ENCODE measurements at places on chromosomes 3 and 15. TPM values are rescaled to one million over a fixed set of nuclear protein-coding genes. Genes with fewer than 3 reads are reported as not detected.

DNA sequence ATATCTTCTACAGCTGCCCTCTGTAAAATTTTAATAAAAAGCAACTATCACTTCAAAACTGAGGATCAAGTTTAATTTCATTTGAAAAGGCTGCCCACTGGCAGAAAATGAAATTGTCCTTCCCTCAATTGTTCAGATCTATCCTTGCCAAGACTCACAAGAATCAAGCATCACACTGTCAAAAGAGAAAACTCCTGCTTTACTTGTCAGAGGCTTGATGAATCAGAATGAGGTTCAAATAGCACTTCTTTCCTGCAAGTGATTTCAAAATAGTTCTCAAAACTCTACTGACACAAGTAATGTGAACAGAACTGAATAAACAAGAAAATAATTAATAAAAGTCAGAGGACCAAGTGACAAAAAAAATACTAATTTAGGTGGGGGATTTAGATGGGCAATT is 70.6 kb downstream of the GOLIM4 start:
- DNase-seq, result no peak

DNA sequence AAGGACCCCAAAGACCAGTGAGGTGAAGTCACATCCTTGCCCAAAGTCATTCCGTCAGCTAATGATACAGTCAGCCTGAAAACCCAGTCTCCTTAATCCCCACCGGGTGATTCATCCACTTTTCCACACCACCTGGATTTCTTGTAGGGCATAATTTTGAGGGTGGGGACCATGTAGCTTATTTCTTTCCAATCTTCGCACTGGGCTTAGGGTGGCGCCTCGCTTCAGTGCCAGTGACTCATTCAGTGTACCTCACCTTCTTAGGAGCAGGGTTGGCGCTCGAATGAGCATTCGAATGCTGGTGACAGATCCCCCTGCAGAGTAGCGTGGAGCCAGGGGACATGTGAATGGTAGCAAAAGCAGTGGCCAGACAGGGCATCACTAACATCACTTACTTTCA is 24.0 kb downstream of the BMF start:
- DNase-seq, result no peak

DNA sequence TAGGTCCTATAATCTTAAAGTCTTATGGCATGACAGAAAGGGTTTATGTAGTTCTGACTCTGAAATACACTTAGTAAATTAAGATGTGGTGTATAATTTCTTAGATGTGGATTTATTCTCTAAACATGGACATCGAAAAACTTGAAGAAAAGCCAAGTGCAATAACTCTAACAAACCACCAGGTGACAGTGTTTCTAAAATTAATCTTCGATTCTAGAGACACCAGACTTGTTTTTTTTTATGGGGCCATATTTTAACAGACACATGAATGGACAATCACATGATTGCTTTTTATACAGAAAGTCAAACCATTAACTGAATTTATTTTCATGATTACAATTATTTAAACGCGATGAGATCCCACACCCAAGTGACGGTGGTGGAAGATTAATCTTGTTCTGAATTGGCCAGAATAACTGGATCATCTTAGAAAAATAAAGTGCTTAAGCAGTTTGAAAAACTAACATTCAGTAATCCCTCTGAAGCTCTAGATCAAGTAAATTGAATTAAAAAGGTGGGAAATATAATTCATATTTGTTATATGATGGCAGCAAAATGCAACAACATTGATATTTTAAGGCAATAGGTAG is 305.1 kb downstream of the LSAMP start:
- DNase-seq, result no peak

- no peak for DNase-seq
Measured at GRCh38 chr15:52733088-52733487, 53.9 kb upstream of the ATOSA start.

GRCh38 chr15:25465835-25466234 is 27.0 kb upstream of the UBE3A start:
- DNase-seq, result no peak

DNA sequence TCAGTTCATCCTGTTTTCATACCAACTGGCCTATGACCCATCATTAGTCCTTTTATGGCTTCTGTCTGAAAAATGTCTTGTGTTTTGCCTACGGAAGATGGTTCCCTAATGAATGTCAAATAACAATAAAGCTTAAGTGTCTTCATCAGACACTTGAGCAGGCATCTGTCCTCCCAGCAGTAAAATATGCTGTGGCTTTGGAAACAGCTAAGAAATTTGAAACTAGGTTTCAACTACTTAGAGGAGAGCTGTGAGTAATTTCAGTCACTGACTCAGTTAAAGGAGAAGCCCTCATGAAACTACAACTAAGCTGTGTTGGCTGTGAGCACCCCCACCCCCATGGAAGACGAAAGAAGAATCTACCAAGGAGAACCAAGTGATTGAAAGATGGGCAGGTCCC is 409.4 kb upstream of the PPP2R3A start:
- no peak for DNase-seq

DNA sequence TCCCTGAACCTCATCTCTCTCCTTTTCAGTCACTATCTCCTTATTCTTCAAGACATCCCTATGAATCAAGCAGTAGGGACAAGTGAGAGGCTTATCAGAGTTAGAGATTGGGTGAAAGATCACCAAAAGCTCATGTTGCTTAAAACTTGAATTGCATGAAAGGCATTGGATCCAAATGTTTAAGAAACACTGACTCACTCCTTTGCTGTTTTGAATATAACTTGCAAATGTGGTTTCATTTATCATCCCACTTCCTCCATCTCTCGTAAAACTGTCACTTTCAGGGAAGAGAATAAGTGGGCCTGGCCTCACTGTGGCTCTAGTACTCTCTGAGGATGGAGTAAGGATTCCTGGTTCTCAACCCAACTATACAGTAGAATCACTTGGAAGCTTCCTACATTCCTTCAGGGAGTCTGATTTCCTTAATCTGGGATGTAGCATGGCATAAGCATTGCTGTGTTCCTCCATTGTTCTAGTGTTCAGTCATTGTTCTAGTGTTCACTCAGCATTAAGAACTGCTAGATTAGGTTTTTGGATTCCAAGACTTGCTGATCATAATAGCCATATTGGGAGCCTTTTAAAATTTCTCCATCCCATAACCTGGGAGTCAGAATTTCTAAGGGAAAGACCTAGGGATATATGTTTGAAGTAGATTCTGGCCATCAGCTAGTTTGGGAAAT is 171.8 kb downstream of the TMEM108 start:
- DNase-seq, result no peak

DNA sequence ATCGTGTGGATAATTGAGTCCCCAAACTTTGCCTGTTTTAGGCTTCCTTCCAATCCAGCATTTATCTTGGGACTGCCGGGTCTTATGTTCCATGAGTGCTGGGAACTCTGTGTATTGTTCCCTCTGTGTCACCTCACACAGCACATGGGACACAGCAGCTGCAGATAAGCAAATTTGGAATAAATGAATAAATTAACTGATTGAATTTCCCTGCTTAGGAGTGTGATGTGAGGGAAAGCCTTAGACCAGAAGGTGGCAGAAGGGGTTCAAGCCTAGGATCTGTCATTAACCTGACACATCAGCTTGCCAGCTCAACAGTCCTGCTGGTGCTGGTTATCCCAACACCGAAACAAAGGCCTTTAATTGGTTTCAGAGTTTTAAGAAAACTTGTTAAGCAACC is 114.3 kb downstream of the OXSM start:
- DNase-seq, result peak; percentile 42

DNA sequence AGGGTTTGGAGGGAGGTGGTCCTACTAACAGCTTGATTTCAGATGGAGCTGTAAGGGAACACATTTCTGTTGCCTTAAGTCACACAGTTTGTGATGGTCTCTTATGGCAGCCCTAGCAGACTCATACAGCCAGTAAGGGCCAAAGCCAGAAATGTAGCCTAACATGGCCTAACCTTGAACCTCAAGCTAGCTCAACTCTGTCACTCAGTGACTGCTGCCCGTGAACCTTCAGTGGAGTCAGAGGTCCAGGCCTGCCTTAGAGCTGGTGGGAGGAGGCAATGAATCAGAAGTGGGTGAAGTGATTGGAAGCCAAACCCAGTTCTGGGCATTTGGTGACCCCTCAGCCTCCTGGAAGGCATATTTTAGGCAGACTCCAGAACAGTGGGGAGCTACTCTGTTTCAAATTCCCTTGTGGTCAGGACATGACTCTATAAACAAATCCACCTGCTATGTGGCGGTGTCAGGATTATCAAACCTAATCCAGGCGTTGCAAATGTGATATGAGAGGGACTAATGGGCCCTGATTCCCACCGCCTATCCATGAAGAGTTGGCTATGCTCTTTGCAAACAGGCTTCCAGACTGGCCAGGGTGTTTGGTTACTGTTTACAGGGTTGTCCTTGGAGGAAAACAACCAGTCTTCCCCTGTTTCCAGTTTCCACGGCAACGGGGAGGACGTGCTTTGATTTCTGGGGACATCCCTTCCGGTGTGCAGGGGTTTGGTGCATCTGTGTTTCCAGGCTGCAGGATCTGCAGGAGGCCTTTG is 105.9 kb upstream of the AGBL1 start:
- peak; percentile 39 for DNase-seq

DNA sequence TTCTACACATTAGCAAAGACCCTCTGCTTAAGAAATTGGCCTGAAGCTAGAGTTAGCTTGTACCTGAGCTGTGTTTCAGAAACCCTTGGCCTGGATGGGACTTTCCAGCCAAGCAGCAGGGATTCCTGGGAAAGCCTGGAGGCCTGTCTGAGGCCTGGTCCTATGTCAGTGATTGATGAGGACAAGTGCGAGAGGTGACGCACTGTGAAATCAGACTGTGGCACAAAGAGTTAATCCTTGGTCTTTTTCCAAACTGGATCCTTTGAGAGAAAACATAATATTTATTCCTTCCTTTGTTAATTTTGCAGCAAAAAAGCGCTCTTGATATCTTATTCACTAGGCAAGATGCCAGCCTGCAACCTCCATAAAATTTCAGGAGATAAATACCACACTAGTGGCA is 225.0 kb upstream of the ATP11B start:
- DNase-seq, result no peak

GOLGA8J gene
- total RNA-seq, result not detected

CCR9 gene
- not detected for total RNA-seq

GHSR gene
- not detected for total RNA-seq

VILL gene
- 3.8 TPM for total RNA-seq

DNAJB11 gene
- total RNA-seq, result 57.4 TPM

SERPINI2 gene
- not detected for total RNA-seq

IL17RB gene
- total RNA-seq, result 8.3 TPM

LHFPL4 gene
- total RNA-seq, result 19.2 TPM

All from H9 (cell line).